HepG2 (cell line): ENCODE measurements at places on chromosomes 6 and 20.

- DNase-seq, result no peak
Measured at GRCh38 chr6:44999066-44999465, 329.1 kb upstream of the RUNX2 start.

DNA sequence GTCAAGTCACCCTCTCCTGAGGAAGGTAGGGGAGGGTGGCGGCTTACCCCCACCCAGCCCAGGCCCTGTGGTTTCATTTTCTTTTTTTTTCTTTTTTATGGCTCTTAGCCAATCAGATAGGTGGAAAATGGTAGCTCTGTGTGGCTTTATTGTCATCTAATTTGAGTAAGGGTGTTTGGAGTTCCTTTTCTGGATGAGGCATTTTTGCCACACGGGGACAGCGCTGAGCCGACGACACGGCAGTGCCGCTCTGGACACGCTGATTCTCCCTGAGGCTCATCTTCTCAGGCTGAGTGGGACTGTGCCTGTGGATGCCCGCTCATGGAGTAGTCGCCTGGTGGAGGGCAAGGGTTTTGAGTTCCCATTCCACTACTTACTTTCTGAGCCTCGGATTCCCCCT is 37.6 kb upstream of the ANGPT4 start:
- DNase-seq, result no peak

DNA sequence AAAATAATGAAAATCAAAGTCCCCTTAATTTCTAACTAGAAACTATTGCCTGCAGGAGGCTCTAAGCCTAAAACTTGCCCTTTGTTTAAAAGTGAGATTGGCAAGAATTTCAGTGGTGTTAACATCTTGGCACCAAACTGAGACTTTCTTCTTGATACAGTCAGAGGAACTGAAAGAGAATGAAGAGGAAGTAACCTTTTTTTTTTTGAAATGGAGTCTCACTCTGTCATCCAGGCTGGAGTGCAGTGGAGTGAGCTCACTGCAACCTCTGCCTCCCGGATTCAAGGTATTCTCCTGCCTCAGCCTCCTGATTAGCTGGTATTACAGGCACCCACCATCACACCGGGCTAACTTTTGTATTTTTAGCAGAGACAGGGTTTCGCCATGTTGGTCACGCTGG is 3.6 kb downstream of the DOP1A start:
- DNase-seq, result no peak

GRCh38 chr6:20153194-20153593 is 59.1 kb downstream of the MBOAT1 start:
- DNase-seq, result no peak

- no peak for DNase-seq
Measured at GRCh38 chr6:66396549-66396948, 689.5 kb upstream of the EYS start.

DNA sequence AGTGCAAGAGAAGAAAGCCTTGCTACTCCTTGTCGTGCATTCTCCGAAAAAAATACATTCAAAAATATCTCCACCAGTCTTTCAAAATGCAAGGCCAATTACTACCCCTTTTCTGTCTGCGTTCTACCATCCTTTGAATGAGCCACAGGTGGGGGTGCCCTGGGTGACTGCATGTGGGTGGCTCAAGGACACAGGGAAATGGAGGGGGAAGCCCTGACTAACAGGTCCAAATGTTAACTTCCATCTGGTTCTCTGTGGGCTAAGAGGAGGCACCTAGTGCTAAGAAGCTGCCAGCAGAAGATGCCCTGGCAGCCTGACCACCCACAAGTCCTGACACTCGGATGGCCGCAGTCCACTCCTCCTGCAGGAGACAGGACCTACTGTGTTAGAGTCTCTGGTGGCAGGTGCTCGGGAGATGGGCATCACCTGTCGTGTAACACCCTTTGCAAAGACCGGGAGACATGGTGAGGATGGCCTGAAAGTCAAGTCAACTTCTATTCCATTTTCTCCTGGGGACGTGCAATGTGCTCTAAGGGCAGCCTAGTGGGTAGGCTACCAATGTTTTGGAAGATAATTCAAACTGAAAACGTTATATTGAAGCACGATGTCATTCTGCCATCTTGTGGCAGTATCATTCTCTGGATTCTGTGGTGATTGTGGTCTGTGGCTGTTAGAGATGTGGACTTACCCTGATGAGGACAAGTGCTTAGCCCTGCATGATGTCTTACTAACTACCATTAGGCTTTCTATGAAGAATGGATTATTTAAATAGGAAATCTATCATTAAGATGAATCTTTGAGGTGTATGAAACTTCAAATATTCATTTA is 27.4 kb upstream of the IGF2R start:
- DNase-seq, result peak; percentile 46

DNA sequence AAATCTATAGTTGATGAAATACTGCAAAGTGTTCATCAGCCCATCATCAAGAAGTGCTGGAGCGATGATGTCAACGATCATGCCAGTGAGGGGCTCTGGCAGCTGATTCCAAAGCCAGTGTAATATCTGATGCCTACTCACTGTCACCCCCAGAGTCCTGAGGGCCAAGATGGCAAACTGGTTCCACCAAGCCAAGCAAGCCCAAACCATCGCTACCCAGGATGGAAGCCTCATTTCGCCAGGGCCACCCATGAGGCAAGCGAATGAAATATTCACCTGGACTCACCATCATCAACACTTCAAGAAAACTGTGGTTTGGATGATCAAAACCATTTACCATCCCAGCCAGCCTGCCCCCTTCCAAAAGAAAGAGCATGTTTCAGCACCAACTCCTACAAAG is 76.5 kb downstream of the GNAS-AS1 start:
- DNase-seq, result no peak

DNA sequence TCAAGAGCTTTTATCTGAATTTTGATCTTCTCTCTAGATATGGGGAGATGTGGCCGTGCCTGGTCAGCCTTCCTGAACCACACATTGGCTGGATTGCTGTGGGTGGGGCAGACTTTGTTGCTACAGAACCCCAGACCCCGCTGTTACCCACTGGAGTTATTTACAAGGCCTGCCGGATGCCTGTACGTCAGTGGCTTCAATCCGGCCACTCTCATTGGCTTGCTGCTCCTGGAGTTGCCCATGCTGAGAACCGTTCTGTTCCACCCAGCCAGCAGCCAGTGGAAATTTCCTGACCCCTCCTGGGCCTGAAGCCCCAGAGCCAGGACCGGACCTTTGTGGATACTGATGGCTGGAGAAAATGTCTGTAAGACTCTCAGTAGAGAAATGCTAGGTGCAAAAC is 101.9 kb downstream of the TFAP2C start:
- DNase-seq, result no peak

DNA sequence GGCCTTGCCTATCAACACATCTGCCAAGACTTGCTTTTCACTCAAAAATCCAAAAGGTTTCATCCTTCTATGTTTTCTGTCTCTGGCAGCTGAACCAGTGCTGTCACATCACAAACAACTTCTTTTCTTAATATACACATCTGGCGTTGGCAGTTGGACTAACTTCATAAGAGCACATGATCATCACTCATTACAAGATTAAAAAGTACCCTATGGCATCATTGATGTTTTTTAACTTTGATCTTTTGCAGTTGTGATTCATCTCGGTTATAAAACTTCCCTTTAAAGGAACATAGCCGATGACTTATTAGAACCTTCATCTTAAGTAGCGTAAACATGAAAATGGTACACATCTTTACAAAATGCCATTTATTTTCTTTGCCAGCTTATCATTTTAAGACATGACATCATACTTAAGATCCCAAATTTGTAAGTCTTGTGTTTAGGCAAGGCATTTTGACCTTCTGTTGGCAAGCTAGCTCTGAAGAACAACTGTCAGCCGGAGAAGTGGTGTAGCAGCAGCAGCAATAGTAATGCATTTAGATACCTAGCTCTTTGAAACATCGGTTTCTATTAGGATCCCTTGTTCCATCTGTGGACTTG is 64.2 kb upstream of the SUPT3H start:
- DNase-seq, result no peak

GRCh38 chr20:6780433-6781190 is 13.1 kb downstream of the BMP2 start:
- no peak for DNase-seq

GRCh38 chr6:25035174-25035511 is 99.4 kb upstream of the RIPOR2 start:
- DNase-seq, result no peak

- no peak for DNase-seq
Measured at GRCh38 chr6:69584913-69585729, 211.7 kb downstream of the LMBRD1 start.

DNA sequence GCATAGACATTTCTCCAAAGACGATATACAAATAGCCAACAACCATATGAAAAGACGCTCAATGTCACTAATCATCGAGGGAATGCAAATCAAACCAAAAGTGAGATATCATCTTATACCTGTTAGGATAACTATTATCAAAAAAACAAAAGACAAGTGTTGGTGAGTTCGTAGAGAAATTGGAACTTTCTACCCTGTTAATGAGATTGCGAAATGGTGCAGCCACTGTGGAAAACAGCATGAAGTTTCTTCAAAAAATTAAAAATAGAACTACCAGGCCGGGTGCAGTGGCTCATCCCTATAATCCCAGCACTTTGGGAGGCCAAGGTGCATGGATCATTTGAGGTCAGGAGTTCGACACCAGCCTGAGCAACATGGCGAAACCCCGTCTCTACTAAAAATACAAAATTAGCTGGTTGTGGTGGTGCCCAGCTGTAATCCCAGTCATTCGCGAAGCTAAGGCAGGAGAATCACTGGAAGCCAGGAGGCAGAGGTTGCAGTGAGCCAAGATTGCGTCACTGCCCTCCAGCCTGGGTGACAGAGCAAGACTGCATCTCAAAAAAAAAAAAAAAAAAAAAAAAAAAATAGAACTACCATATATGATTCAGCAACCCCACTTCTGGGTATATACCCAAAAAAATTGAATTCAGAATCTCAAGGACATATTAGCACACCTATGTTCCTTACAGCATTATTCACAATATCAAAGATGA is 170.0 kb upstream of the ZNF184 start:
- no peak for DNase-seq

DNA sequence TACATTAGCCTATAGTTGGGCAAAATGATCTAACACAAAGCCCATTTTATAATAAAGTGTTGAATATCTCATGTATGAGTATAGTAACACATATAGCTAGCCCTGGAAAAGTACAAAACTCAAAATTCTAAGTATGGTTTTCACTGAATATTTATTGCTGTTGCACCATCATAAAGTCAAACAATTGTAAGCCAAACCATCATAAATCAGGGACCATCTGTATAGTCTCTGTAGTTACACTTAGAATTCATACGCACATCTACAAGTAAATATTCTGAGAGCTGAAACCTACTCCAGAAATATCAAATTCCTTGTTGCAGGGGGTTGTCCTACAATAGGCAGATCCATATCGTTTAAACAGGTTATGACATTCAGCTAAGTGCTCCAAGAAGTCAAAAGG is 817.3 kb downstream of the BCKDHB start:
- DNase-seq, result no peak

GRCh38 chr6:155364844-155365437 is 50.7 kb upstream of the TFB1M start:
- DNase-seq, result no peak

DNA sequence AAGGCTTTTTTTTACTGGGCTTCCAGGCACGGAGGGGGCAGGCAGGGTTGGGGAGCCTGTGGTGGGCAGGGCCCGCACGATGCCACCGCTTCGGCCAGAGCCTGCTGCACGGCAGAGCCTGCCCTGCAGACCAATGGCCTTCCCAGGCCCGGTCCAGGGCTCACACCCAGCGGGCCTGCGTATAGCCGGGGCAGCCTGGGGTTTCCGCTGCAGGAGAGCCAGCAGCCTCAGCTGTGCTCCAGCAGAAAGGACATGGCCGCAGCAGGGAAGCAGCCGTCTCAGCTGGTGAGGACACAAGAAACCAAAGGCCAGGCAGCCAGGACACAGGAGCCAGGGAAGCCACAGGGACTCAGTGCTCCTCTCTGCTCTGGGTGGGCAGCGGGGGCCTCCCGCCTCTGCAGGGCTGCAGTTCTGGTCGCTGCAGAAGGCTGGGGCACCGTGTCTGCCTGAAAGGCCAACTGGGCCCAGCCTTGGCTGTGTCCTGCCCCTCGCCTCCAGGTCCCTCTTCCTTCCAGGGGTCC is 90.6 kb downstream of the TTLL2 start:
- DNase-seq, result no peak

DNA sequence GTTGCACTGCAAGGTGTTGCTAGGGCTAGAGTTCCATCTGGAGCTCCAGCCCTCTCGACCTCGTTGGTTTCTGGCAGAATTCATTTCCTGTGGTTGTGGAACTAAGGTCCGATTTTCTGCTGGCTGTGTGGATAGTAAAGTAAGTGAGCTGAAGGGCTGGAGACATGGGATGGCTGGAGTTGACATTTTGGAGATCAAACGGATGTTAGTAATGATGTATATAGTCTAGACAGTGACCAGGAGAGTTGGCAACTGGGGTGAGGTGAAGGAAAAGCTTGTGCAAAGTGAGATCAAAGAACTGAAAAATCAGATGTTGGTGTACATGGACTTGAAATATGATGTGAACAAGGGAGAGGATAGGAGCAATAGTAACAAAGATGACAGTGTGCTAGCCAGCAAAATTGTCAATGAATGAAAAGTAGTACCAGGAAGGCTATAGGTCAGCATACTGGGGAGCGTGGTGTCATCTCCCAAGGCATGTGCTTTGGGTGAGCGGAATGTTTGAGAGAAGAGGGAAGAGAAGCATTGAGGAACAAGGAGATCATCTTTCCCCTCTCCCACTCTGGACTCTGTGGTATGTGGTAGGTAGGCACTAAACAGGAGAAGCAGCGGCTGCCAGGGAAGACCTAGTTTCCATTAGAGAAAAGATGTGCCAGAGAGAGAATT is 7.8 kb downstream of the QRSL1 start:
- no peak for DNase-seq

DNA sequence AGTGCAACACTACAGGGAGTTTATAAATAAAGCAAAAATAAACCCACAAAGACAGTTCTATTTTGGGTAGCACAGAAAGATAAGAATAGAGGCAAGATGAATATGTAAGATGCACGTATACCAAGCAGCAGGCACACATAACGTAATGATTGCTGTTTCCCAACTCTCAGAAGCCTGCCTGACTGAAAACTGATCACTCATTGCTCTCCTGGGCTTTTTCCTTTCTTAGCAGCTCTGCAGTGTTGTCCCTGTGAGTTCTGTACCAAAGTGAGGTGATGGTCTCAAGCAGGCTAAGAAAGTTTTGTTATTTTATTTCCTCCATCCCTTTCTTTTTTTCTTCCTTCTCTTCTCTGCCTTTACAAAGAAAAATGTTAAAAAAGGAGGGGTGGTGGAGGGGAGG is 522.0 kb upstream of the MAN1A1 start:
- no peak for DNase-seq

- DNase-seq, result no peak
Measured at GRCh38 chr6:71727632-71728294, 158.6 kb upstream of the RIMS1 start.

DNA sequence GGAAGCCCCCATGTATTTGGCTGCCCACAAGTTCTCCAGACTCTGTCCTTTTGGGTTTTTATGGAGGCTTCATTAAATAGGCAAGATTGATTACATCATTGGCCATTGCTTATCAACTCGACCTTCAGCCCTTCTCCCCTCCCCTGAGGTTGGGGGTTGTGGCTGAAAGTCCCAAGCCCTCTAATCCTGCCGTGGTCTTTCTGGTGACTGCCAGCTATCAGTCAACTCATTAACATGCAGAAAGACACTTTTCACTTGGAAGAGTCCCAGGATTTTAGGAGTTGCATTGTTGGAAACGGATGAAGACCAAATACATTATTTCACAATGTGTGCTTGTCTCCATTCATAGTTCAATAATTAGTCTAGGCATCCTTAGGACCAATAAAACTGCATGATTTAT is 9.5 kb downstream of the CDC5L start:
- no peak for DNase-seq
